Activated T-helper 2 cell treated with anti-CD3 and anti-CD28 coated beads, Interferon-gamma antibody, Interleukin-2, Interleukin-4, amounts not matched to agents 10 μg/mL and 5 μg/mL and 100 μg/mL, durations not matched to agents 14 hours and 24 hours and 36 hours (primary cell): ENCODE measurements at places on chromosomes 4 and X. TPM values are rescaled to one million over a fixed set of nuclear protein-coding genes. Genes with fewer than 3 reads are reported as not detected.

NALF2 gene
- total RNA-seq: 0.25 and 0.37 TPM in 2 replicates

CT45A5 gene
- total RNA-seq: not detected in 2 replicates

UBE2A gene
- 60.6 and 61.6 TPM in 2 replicates for total RNA-seq

FHDC1 gene
- 0.07 TPM in 2 replicates for total RNA-seq

COMMD8 gene
- total RNA-seq: 17.8 and 19.0 TPM in 2 replicates

SPACA5 gene
- total RNA-seq: not detected in 2 replicates

OTUD6A gene
- not detected in 2 replicates for total RNA-seq

GJB1 gene
- not detected in 2 replicates for total RNA-seq

LEF1 gene
- 74.0 and 77.0 TPM in 2 replicates for total RNA-seq

CXorf38 gene
- 19.5 TPM in 2 replicates for total RNA-seq

MAD2L1 gene
- total RNA-seq: 68.7 and 70.8 TPM in 2 replicates

CT45A10 gene
- not detected in 2 replicates for total RNA-seq

CXCL8 gene
- 19.6 and 21.6 TPM in 2 replicates for total RNA-seq

USP51 gene
- total RNA-seq: 2.6 and 2.9 TPM in 2 replicates
